ENCODE measurements at places on chromosomes 12 and 14. TPM values are rescaled to one million over a fixed set of nuclear protein-coding genes. Genes with fewer than 3 reads are reported as not detected.
A peak's percentile ranks its signal among the peaks of the same experiment; 100 is the strongest.

DNA sequence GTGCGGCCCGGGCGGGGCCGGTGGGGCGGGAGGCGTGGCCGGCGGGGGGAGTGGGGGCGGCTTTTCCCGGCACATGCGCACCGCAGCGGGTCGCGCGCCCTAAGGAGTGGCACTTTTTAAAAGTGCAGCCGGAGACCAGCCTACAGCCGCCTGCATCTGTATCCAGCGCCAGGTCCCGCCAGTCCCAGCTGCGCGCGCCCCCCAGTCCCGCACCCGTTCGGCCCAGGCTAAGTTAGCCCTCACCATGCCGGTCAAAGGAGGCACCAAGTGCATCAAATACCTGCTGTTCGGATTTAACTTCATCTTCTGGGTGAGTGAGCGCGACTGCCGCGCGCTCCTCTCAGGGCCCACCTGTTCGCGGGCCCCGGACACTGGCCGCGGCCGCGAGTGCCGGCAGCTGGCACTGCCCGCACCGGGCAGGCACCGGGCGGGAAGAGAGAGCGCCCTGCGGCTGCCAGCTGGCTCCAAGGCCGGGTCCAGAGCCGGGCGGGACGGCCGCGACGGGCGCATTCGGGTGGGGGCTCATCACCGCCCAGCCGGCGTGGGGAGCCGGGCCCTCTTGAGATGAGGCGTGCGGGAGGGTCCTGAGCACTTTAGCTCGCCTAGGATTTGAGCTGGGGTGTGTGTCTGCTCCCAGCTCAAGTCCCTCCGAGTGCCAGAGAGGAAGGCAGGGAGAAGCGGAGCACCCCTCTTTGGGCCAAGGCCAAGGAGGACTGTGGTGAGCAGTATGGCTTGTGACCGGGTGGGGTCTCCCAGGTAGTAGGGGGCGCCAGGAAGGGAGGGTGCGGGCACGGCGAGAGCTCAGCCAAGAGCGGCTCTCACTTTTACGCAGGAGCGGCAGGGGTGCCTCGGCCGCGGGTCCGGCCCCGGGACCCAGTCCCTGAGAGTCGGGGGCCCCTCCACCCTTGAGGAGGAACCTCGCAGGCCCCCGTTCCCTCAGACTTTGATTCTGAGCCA is at the start of gene CD9:
Gene CD9, plus strand, starts transcription at position 145 of the 957 bp plus-strand sequence. Its CDS starts 100 bp downstream, at position 245.
- peak; percentile 62 for ATAC-seq

DNA sequence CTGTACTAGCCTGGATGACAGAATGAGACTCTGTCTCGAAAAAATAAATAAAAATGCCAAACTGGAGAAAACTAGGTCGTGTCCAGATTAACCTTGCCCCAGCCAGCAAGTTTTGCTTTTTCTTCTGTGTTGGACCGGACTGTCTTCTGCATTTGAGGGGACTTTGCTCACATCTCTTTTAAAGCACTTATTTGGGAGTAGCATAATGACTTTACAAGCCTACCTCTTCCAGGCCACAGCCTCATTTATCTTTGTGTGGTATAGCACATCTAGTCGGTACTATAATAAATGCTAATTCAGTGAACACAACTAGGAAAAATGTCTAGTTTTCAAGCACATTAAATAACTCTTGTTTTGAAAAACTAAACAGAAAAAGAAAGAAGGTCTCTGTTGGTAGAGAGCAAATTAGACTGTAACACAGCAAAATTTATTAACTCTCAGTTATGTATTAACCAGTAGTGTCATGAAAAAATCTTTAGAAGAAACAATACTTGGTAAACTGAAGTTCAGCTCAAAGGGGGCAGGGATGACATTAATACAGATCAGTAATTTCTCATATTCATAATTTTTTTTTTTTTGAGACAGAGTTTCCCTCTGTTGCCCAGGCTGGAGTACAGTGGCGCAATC is 52.0 kb downstream of the WDHD1 start:
- no peak for ATAC-seq

- ATAC-seq: no peak
These were observed 9.1 kb upstream of the DEGS2 start for GRCh38 chr14:100168506-100168905.

The ACSS3 gene
- 8.3 TPM for total RNA-seq

DNA sequence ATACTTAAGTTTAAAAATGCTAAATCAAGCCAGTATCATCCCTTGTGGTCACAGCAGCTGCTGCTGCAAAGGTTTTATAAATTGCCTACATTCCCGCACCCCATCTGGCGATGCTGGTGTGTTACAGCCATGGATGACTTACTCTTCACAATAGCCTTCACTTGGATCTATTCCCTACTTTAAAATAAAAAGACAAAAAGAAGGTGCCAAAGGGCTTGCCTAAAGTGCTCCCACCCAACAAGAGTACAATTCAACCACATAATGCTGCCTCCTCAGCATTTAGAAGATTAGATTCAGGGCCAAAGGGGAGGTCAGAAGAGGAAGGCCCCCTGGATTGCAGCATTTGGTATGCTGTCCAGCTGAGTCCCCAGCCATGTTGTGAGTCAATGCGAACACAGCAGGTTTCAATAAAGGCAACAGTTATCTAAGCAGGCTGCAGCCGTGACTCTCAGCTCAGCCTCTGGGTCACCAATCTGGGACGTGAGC is 176.1 kb downstream of the DAD1 start:
- peak; percentile 70 for ATAC-seq

GRCh38 chr14:23827100-23827892 is 126.3 kb upstream of the DHRS4 start:
- no peak for ATAC-seq

- no peak for ATAC-seq
These were observed 60.9 kb downstream of the SOX5 start for GRCh38 chr12:23888396-23889068.

The TAC3 gene
- not detected for total RNA-seq

GRCh38 chr12:39355841-39356240 is 87.1 kb downstream of the KIF21A start:
- ATAC-seq: no peak

DNA sequence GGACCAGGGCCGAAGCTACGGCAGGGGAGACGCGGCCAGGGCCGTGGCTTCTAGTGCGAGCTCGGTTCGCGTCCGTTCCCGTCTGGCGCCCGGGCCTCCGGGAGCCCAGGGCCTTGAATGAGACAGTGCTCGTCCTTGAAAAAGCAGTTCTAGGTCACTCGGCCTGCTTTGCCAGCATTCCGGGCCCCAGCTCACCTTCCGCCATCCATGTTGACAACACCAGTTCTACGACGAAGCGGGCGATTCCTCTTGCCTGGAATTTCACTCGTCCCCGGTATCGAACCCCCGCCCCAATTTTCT is 4.5 kb downstream of the OR10AD1 start:
- ATAC-seq: peak; percentile 2

DNA sequence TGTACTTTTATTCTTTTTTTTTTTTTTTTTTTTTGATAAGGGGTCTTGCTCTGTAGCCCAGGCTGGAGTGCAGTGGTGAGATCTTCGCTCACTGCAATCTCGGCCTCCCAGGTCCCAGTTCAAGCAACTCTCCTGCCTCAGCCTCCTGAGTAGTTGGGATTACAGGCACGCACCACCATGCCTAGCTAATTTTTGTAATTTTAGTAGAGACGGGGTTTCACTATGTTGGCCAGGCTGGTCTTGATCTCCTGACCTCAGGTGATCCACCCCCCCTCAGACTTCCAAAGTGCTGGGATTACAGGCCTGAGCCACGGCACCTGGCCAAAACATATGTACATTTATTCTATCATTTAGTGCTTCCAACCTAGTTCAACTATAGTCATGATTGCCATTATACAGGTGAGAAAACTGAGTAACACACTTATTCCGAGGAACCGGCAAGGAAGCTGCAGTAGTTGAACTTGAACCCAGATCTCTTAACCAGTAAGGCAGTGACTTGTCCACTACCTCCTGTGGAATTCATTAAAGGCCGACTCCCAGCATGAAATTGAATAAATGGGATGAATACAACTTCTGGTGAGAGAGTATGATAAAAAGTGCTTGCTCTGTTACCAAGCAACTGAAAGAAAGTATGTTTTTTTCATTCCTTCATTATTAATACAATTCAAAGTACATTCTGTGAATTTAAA is 755 bp upstream of the ATF7IP start:
- ATAC-seq: no peak

DNA sequence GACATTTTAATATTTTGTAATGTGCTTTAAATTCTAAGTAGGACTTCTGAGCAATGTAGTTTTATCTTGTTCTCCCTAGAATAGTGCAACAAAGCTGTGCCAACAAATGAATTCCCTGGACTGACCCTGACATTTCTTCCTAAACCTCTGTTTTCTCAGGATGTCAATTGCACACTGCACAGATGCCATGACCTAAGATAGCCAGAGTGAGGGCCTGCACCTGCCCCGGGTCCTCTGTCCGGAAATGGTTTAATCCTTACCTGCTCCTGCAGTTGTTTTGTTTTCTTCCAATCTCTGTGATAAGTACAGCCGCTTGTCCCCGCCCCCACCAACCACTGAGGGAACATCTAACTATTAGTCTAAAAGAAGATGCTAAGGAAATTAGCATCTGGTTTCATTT is 831.5 kb downstream of the GALC start:
- no peak for ATAC-seq

GRCh38 chr12:56760460-56760859 is 2.7 kb upstream of the HSD17B6 start:
- ATAC-seq: no peak

The AEBP2 gene
- total RNA-seq: 26.4 TPM

DNA sequence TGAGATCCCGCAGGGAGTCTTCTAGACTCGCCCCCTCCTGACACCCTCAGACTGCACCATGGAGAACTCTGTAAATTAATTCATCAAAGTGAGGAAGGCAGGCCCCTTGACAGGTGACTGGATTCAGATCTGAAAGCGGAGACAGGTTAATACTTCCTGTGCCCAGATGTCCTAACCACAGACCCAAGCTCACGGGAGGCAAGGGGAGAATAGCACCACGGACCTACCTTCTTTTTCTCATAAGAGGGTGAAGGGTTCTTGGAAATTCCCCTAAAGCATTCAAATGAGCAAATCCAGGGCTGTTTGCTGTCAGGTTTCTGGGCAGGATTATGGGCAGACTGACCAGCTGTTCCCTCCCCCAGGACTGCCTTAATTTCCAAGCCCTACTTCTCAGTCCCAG is 170.0 kb downstream of the ZFP36L1 start:
- ATAC-seq: no peak

DNA sequence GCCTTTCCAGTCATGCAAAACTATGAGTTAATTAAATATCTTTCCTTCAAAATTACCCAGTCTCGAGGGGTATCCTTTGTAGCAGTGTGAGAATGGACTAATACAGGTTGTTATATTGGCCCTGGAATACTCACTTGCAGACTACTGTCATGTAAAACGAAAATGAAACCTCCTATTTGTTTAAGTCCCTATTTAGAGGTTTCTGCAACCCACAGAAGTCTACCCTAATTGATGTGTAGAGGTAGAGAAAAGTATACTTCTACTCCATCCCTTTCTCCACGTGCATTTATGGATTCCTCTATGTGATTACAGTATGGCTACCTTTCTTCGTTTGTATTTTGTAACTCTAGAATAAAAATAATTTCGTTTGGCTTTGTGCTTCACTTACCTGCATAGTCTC is 371.1 kb downstream of the FSCB start:
- ATAC-seq: no peak

The EXOC3L4 gene
- 0.78 TPM for total RNA-seq

GRCh38 chr14:58598804-58599525 is 38.8 kb upstream of the DACT1 start:
- peak; percentile 97 for ATAC-seq

GRCh38 chr12:106645465-106646330 is 62.9 kb downstream of the RFX4 start:
- no peak for ATAC-seq

The PZP gene
- 1.1 TPM for total RNA-seq

GRCh38 chr14:81784084-81784483 is 250.4 kb upstream of the SEL1L start:
- no peak for ATAC-seq

The USP15 gene
- 52.3 TPM for total RNA-seq

GRCh38 chr12:128932521-128932920 is 79.2 kb downstream of the GLT1D1 start:
- ATAC-seq: no peak

The PELI2 gene
- total RNA-seq: 3.7 TPM

GRCh38 chr12:98544751-98545150 is 29.4 kb downstream of the TMPO start:
- peak; percentile 66 for ATAC-seq

GRCh38 chr14:74508844-74509428 is 15.4 kb downstream of the ISCA2 start:
- ATAC-seq: no peak

DNA sequence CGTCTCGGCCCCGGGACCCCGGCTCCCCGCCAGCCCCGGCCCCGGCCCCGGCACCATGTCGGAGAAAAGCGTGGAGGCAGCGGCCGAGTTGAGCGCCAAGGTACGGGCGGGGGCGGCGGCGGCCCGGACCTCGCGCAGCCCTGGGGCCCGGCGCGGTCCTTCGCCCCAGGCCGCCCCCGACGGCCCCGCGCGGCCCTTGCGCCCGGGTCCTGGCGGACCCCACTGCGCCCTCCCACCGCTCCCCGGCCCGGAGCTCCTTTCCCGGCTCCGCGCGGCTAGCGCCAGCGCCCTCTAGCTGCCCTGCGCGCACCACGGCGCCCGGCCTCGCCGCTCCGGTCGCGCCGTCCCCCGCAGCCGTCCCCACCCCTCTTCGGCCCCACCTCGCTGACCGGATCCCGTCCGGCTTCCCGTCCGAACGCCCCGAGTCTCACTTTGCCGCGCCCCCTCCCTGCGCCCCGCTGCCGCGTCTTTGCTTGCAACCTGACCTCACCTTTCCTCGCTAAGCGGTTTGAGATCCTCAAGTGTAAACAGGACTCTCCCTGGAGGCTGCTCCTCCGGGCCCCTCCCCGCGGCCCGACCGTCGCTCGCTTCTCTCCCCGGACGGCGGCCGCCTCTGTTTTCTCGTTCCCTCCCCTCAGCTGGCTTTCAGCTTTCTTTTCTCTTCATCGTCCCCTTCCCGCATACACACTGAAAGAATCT is 637 bp downstream of the PTMS start:
- ATAC-seq: peak; percentile 45

- ATAC-seq: no peak
These were observed 165.0 kb upstream of the DCN start for GRCh38 chr12:91347481-91348214.

- no peak for ATAC-seq
These were observed 111.4 kb downstream of the ADCK1 start for GRCh38 chr14:77911356-77911755.

DNA sequence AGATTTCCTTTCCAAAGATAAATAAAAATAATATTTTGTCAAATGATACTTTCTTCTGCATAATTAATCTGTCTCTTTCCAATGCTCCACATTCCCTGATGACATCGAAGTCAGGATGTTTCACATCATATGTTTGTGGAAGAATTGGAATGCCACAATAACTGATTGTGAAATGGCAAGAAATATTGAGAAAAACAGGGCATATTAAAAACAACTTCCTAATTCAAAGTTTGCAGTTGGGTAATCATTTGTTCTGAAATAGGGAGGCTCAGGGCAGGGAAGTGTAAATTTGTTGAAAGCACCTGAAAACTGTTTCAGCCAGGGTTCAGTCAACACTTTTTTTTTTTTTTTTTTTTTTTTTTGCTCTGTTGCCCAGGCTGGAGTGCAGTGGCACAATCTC is 50.7 kb downstream of the BCAT1 start:
- ATAC-seq: no peak

GRCh38 chr14:34593740-34594375 is 36.1 kb downstream of the SNX6 start:
- ATAC-seq: no peak

- ATAC-seq: peak; percentile 9
These were observed 1.2 kb downstream of the ITGA5 start for GRCh38 chr12:54417712-54418440.

Measured in motor neuron (in vitro differentiated cells).